ENCODE measurements at places on chromosomes 4 and X. TPM values are rescaled to one million over a fixed set of nuclear protein-coding genes. Genes with fewer than 3 reads are reported as not detected.

GRCh38 chr4:73862322-73862721, 6.9 kb upstream of the CXCL1 start:
- DNase-seq = no peak

Gene TMSB15C
- 2.5 TPM for total RNA-seq

DNA sequence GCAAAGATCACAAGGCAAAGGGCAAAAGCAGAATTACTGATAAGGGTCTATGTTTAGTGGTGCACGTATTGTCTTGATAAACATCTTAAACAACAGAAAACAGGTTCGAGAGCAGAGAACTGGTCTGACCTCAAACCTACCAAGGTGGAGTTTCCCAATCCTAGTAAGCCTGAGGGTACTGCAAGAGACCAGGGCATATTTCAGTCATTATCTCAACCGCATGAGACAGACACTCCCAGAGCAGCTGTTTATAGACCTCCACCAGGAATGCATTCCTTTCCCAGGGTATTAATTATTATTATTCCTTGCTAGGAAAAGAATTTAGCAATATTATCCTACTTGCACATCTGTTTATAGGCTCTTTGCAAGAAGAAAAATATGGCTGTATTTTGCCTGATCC, 51.5 kb downstream of the NPNT start:
- no peak for DNase-seq

DNA sequence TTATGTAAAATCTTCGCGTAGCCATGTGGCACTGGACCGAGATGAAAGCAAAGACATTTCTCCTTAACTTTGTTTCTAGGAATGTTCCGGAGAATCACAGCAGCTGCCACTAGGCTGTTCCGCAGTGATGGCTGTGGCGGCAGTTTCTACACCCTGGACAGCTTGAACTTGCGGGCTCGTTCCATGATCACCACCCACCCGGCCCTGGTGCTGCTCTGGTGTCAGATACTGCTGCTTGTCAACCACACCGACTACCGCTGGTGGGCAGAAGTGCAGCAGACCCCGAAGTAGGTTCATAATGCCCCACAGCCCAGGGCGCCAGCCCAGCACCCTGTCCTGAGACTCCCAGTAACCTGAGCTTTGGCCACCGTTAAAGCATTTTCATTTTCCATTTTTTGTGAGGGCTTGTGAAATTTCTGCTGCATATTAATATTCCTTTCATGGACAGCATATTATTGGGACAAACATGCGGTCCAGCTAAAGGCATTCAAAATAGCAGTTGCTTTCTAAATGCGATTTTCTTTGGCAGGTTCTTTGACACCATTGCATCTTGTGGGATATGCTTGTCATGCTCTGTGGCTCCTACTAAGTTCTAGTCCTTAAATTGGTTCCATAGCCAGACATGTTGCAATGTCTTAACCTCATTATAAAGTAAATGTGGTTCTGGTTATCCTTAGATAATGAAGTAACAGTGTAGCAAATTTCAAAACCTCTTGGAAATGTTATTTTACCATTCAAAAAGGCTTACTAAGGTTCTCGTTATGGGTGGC, 49.1 kb upstream of the MSANTD1 start:
- DNase-seq = no peak

Gene FAM184B
- not detected for total RNA-seq

- peak; percentile 36 for DNase-seq
Observed at GRCh38 chr4:99847362-99847976, 30.8 kb downstream of the DAPP1 start.

GRCh38 chr4:160403081-160403480, 1300.2 kb downstream of the RAPGEF2 start:
- DNase-seq = no peak

Gene PABPC5
- not detected for total RNA-seq

Gene C4orf36
- not detected for total RNA-seq

- DNase-seq = no peak
Observed at GRCh38 chr4:142850478-142850877, 4.4 kb upstream of the INPP4B start.

DNA sequence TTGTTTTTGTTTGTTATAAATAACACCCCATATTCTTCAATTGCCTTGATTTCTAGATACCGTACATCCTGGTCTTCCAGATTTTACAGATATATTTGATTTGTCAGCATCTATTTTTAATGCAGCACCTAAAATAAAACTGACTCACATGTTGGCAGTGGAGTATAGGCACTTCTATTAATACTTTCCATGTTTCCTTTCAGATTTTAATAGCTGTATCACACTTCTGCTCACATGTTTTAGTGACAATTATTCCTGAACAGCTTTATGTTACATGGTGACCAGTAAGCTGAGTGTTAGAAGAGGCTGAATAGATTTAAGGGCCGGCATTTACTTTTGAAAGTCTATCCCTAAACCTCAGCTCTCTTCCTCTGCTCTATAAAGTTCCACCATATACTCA, 46.1 kb downstream of the C4orf46 start:
- DNase-seq = no peak

DNA sequence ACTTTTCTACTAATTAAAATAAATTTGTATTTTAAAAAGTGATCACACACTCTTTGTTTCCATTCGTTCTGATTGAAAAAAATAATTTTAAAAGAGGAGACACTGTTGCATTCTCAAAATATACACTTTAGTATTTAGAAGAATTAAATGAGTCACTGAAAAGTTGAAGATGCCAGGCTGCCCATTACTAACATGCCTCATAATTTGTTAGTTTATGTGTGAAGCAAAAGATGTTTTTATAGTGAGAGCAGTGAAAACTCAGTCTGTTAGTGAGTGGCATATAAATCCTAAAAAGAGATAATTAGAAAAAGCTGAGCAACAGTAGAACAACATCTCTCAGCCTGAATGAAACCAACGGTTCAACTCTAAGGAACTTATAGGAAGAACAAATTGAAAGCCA, 143.4 kb downstream of the CDS1 start:
- DNase-seq = no peak

Gene HSD17B13
- not detected for total RNA-seq

- no peak for DNase-seq
Observed at GRCh38 chr4:96189761-96190160, 349.9 kb downstream of the PDHA2 start.

Gene GAGE13
- not detected for total RNA-seq

DNA sequence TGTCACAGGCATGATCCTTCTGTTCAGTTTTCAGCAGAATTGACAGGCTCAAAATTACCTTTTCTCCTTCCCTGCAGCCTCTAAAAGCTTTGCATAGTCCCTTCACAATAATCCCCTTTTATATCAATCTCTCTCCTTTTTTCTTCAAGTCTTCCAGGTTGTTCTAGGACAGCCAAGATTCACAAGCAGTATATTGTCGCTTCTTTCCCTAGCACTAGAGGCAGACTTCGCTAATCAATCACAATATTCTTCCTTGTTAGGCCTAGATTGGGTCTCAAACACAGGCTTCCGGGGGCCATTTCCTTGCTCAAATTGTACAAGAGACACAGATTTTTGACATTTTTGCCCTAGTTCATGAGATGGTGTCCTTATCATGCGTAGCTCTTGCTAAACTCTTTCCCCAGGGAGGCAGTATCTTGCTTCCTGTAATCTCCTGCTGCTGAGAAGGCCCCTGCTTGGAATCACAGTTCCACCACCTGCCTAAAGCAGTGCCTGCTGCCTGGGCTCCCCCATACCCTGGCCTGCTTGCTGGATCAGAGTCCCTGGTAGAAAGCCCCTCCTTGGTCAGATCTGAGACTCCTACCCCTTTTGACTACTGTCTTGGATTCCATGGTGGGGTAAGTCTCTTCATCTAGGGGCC, 57.3 kb downstream of the DMP1 start:
- no peak for DNase-seq

DNA sequence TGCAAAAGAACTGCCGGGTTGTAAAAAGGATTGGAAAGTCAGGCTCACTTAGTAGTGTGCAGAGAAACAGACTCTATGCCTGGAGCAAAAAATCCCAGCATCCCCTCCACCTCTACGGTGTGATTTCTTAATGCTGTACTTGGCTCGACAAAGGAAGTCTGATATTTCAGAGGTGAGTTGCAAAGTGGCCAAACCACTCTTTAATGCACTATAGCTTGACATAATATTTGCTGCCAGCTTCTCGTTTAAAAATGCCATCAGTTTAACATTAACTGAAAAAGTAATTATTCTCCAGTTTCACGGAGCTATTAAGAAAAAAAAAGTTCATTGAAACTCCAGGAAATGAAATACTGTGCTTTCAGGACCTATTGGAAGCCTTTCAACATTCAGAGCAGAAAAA, 448.3 kb upstream of the ZFP42 start:
- DNase-seq = no peak

Gene PTCHD1
- total RNA-seq = not detected

GRCh38 chrX:24399550-24399949, 39.1 kb downstream of the SUPT20HL1 start:
- no peak for DNase-seq

Gene GPAT3
- total RNA-seq = 2.5 TPM

Gene SSX4B
- total RNA-seq = not detected

GRCh38 chr4:182593402-182593801, 323.8 kb downstream of the DCTD start:
- no peak for DNase-seq

DNA sequence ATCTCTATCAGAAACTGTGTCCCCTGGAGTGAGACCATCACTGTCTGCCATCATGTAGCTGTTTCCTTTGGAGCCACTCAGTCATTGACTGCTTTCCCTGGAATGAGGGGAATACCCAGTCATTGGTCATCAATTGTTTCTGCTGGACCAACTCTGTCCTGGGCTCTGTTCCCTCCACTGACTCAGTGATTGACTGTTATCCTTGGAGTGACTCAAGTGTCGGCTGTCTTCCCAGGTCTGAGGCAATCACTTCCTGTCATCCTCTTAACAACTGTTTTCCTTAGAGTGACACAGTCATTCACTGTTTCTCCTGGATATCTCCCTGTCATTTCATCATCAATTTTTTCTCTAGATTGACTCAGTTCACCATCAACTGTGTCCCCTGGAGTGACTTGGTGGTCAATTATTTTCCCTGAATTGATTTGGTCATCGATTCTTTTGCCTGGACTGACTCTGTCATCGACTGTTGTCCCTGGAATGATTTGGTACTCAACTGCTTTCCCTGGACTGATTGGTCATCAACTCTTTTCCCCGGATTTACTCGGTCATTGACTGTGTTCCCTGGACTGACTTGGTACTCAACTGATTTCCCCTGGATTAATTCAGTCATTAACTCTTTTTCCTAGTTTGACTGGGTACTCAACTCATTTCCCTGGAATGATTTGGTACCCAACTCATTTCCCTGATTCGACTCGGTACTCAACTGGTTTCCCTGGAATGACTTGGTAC, 327.9 kb upstream of the VCX start:
- no peak for DNase-seq

DNA sequence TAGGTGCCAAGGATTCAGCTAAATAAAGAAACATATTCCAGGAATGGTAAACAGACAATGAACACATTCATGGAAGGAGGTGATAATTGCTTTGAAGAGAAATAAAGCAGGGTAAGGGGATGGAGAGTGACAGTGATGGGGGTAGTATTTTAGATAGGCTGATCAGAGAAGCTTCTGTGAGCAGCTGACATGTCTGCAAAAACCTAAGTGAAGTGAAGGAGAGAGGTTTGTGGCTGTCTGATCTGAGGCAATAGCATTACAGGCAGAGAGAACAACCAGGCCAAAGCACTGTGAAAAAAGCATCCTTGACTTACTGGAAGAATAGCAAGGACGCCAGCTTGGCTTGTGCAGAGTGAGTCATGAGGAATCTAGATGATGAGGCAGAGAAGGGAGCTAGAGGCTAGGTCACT, 271.9 kb upstream of the GATB start:
- no peak for DNase-seq
